Thyroid gland (tissue), 4 donors: ENCODE measurements at places on chromosomes 7 and 10.

DNA sequence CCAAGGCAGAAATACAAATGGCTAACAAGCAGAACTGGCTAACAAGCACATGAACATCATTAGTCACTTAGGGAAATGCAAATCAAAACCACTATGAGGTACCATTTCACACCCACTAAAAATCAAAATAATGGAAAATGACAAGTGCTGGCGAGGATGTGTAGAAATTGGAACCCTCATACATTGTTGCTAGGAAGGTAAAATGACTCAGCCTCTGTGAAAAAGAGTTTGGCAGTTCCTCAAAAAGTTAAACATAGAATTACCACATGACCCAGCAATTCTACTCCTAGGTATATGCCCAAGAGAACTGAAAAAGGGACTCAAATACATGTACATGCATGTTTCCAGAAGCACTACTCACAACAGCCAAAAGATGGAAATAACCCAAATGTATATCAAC is 52.8 kb upstream of the ANAPC16 start:
- no peak for DNase-seq

- no peak for DNase-seq
These were observed 1.3 kb downstream of the CUL1 start for GRCh38 chr7:148699782-148700629.

GRCh38 chr7:103348452-103348851 is 1.0 kb downstream of the PSMC2 start:
- DNase-seq: no peak

DNA sequence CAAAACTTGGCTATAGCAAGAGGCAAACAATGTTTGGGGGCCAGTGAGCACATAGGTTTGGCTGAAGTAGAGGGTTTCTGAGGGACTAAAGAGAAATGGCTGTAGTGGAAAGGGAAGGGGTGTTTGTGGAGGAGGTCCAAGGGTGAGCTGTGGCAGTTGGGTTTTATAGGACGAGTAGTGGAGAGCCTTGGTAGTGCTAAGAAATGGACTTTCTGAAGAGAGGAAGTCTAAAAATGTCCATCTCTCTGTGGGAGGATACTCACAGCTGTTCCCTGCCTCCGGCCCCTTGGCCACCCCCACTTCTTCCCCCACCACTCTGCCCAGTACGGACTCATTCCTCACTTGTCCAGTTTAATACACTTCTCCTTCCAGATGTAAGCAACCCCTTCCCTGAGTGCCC is 64.3 kb downstream of the ZNF22 start:
- no peak for DNase-seq

DNA sequence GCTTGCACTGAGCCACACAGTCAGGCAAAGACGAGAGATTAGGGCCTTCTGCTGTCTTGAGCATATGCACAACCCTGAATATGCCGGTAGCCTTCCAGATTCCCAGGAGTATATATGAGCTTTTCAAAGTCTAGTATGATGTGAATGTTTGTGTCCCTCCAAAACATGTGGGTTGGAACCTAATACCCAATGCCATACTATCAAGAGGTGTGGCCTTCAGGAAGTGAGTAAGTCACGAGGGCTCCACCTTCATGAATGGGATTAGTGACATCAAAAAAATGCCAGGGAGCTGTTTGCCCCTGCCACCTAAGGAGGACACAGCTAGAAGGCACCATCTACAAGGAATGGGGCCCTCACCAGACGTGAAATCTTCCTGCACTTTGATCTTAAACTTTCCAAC is 105.2 kb downstream of the CH25H start:
- no peak for DNase-seq
